ENCODE measurements at places on chromosomes 4 and X. TPM values are rescaled to one million over a fixed set of nuclear protein-coding genes. Genes with fewer than 3 reads are reported as not detected.

Gene INTU
- not detected for total RNA-seq

Gene BMX
- total RNA-seq, result not detected

Gene FAM47E
- not detected for total RNA-seq

Gene CWH43
- not detected for total RNA-seq

Gene SEPTIN11
- total RNA-seq, result 20.9 TPM

Gene CTAG1A
- total RNA-seq, result not detected

Gene HDAC6
- total RNA-seq, result 106 TPM

Gene TCP11X2
- not detected for total RNA-seq

Gene ANOS1
- not detected for total RNA-seq

Gene TRIM75
- total RNA-seq, result not detected

Gene TMEM131L
- total RNA-seq, result 60.7 TPM

Gene TMEM47
- total RNA-seq, result not detected

Gene ZNF81
- 14.3 TPM for total RNA-seq

Gene TMPRSS11F
- total RNA-seq, result not detected

Gene TRIM60
- not detected for total RNA-seq

Gene GJB1
- total RNA-seq, result not detected

Gene CCSER1
- 0.98 TPM for total RNA-seq
